NCI-H774 (cell line): ENCODE measurements at places on chromosomes 5 and 9.

GRCh38 chr5:71810471-71811195, 91.6 kb downstream of the CARTPT start:
- DNase-seq = no peak

GRCh38 chr5:77590347-77590746, 48.2 kb downstream of the OTP start:
- no peak for DNase-seq

DNA sequence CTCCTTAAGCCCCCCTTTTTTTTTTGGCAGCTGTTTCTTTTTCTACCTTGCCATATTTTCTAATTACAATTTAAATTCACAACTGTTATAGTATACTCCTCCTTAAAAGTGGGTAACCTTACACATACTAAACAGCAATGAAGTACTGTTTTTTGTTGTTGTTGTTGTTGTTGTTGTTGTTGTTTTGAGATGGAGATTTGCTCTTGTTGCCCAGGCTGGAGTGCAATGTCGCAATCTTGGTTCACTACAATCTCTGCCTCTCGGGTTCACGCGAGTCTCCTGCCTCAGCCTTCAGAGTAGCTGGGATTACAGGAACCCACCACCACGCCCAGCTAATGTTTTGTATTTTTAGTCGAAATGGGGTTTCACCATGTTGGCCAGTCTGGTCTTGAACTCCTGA, 669.1 kb upstream of the CDH6 start:
- no peak for DNase-seq

DNA sequence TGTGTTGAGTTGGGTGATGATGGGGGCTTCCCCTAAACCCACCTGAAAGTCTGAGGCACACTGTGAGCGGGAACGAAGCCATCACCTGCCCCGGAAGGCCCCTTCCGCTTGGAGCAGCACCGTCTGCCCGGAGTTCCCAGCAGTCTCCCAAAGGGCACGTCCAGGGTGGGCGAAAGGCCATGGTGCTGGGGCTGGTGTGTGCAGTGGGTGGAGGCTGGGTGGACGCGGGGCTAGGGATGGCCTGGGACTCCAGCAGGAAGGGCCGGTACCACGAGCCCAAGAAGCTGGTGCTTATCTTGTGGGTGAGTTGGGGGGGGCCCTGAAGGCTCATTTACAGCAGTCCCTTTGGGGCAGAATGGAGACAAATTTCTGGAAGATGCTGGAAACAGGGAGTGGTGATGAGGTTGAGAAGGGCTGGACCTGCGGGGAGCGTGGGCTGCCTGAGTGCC, 4.6 kb downstream of the FLT4 start:
- DNase-seq = no peak

- DNase-seq = peak; percentile 23
Observed at GRCh38 chr9:109640580-109641371, 139.2 kb upstream of the PALM2AKAP2 start.

GRCh38 chr5:18334949-18335348, 700.7 kb downstream of the TAF11L14 start:
- no peak for DNase-seq

- no peak for DNase-seq
Observed at GRCh38 chr9:95058795-95059386, 258.6 kb downstream of the FANCC start.

DNA sequence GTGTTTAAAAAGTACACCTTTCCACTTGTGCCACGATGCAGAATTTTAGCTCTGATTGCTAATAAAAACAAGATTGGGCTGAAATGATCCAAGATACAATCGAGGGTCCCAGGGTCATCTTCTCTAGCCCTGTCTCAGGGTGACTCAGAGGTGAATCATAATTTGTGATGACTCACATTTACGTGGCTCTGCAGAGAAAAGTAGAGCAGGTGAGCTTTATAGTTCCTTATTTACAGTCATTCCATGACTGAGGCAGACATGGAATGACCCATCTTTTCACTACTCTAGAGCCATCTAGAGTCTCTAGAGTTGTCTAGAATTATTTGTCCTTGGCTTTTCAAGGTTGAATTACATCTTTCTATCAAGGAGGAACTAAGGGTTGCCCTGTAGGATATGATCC, 155.2 kb downstream of the GAS1 start:
- DNase-seq = no peak

GRCh38 chr5:120465436-120465961, 1.4 kb downstream of the PRR16 start:
- DNase-seq = no peak

- DNase-seq = no peak
Observed at GRCh38 chr9:123318961-123319421, 37.0 kb upstream of the CRB2 start.

GRCh38 chr5:180491496-180491895, 2.7 kb upstream of the CNOT6 start:
- DNase-seq = no peak

DNA sequence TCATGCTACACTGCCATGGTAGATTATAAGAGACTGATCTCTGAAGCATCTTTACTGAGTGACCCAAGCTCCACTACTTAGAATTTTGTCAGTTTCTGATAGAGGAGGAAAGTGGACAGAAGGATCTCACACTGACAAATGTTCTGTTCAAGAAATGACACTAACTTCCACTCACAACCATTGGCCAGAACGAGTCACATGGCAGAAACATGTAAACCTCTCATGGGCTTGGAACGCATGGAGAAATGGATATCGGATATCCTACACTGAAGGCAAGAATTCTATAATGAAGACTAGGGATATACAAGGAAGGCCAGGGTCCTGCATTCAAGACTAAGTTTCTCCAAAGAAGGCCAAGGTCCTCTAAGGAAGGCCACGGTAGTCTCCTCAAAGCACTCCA, 31.1 kb downstream of the EGFLAM start:
- no peak for DNase-seq

GRCh38 chr5:102625468-102625867, 126.7 kb upstream of the SLCO6A1 start:
- DNase-seq = no peak

- DNase-seq = no peak
Observed at GRCh38 chr9:31065691-31066090, 1318.8 kb upstream of the ACO1 start.

DNA sequence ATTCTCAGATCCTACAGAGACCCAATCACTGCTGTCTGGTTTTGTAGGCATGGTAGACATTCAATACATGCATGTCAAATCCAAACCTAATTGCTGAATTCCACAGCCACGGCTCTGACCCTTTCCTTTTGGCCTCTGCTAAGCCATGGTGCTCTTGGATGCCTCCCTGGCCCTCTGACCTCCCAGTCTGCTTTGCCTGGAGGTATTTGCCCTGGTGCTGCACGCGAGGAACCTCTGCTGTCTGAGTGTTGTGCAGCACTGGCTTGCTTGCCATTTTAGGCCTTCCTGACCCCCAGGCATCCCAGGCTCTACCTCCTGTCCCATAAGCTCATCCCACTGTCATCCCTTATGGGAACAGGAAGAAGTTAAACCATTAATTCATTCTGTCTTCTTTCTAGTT, 60.9 kb downstream of the DOCK2 start:
- no peak for DNase-seq

DNA sequence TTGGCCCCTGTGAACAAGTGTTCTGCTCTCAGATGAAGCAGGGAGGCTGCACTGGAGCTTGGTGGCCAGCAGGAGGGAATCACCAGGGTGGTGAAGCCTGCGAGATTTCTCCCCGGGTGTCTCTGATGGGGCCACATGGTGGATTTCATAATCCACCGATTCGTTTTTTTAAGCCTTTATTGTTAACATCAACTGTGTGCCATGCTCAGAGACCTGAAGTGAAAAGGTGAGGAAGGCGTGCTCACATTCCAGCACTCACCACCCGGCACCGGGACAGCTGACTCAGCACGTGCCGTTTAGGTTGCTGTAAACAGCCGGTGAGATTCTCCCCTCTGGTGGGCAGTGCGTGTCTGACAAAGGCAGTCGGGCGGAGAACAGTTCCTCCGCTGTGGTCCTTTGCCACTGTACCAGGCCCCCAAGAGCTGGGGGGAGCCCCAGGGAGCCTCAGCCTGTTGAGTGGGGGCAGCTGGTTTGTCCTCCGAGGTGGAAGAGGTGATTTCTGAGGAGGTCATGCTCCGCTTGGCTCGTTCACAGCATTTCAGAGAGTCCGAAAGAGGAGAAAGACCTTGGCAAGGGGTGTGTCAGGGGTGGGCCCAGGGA, 12.7 kb upstream of the AHRR start:
- DNase-seq = no peak
